ENCODE measurements at places on chromosomes 5 and 9.
A peak's percentile ranks its signal among the peaks of the same experiment; 100 is the strongest.

DNA sequence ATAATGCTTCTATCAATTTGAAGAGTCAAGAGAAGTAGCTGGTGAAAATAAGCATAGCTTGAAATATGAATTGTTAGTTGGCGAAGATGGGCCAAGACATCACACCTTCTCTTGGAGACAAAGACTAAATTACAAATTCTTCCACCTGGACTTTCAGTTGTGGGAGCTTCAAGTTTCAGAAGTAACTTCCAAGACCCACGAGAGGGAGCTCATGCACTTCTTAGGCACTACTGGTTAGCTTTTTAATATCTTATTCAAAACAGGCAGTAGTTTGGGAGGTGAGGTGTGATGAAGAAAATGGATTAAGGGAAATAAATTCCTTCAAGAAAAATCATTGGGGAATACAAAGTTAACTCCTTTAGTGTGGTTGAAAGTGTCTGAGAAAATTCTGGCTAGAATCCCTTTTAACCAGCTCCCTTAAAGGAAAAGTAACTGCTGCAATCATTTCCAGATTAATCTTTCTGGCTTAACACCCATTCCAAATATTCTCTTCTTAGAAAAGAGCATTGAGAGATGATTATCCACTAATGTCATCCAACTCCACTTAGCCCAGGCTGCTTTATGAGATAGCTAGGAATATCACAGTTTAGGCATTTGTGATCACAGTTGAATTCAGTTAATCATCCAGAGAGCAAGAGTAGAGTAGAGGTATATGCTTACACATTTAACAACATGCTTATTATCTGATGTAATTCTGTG is 139.5 kb upstream of the DMRTA1 start:
- peak; percentile 32 for DNase-seq

DNA sequence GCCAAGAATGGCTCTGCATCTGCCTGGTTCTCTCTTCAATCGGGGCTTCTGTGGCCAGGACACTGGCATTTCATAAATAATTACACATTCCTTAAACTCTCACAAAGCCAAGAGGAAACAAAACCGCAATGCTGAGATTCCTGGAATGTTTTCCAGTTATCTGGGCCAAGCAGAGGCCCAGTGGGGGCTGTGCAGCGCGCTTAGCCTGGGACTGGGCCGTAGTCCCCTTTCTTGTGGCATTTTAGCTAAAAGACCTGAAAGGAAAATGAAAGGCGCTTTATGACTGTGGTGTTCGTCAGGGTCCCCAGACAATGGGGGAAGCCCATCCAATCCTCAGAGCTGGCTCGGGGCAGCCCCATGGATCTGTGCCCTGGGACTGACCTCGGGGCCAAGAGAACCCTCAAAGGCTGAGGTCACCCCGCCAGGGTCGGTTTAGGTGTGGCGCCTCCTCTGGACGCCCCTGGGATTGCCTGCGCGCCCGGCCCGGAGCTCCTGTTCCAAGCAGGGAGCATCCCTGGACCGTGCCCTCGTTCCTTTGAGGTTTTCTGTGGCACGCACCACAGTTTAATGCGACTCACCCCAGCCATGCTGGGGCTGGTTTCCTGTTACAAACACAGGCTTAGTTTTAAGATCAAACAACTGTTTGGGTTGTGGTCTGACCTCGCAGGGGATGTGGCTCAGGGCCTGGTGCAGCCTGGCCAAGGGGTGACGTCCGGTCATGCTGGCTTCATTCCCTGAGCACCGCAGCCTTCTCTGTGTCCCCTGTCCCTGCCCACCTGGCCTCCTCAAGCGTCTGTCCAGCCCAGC is 51.5 kb upstream of the NKD2 start:
- DNase-seq, result peak; percentile 44

GRCh38 chr5:164058621-164059020 is 553.2 kb downstream of the MAT2B start:
- no peak for DNase-seq

GRCh38 chr5:131541762-131542161 is 93.3 kb downstream of the RAPGEF6 start:
- no peak for DNase-seq

GRCh38 chr9:82431121-82431520 is 442.5 kb downstream of the SPATA31D1 start:
- DNase-seq, result no peak

DNA sequence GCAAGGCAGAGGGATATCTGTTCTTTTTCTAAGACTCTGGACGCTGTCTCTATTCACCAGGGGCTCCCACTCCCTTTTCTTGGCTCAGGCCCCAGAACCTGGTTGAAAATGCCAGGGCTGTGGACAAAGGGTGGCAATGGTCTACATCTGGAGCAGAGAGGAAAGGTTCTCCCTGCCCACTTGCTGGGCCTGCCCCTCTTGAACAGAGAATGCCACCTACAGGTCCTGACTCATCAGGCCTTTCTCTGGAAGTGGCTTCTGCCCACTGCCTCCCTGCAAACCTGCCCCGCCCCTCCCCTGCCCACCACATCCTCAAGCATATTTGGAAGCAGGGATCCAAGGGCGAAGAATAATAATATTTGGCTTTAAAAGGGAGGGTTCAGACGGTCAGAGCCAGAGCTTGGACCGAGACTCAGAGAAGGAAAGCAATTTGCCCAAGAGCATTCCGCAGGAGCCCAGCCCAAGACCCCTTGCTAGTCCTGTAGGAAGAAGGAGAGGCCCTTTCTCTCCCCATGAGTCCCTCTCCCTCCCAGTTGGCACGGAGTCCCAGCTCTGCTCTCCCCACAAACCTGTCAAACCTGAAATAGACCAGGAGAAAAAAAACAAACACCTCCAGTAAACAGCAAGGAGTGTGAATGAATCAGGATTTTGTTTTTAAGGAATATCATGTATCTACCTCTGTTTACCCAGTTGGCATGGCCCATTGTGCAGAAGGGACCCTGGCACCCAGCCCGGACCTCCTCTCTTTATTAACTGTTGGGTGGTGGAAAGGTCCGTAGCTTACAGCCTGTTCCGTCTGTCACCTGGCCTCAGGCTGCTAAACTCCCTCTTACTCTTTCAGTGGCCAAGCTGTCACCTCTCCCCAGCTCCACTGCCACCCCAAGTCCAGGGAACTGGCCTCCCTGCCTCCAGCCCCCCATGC is 37.7 kb upstream of the STXBP1 start:
- DNase-seq, result no peak

- DNase-seq, result no peak
Measured at GRCh38 chr5:55557123-55557522, 22.4 kb upstream of the PLPP1 start.

DNA sequence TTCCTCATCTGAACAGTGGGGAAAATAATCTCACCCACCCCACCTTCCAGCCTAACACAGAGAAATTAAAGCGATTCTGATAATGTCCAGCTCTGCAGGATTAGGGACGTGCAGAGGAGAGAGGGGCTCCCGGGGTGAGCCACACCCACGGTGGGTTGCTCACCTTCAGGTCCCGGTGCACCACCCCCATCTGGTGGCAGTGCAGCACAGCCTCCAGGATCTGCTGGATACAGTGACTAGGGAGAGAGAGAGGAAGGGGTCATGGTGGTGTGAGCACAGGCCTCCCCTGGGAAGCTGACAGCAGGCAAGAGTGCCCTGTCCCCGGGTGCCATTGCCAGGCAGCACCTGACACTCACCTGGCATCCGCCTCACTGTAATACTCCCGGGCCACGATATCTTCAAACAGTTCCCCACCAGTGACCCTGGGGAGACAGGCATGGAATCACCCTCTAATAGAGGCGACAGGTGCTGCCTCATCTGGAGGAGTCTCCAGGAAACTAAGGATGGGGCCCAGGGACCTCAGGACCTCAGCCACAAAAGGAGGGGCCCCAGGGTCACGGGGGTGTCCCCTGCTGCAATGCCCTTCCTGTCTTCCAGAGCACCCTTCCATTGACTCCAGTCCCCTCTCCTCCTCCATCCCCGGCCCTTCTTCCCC is 33.0 kb downstream of the CAMK2A start:
- DNase-seq, result peak; percentile 81

GRCh38 chr9:36258996-36259533 is 817 bp upstream of the GNE start:
- no peak for DNase-seq

- DNase-seq, result peak; percentile 6
Measured at GRCh38 chr9:128072144-128073021, 4.4 kb downstream of the SLC25A25 start.

DNA sequence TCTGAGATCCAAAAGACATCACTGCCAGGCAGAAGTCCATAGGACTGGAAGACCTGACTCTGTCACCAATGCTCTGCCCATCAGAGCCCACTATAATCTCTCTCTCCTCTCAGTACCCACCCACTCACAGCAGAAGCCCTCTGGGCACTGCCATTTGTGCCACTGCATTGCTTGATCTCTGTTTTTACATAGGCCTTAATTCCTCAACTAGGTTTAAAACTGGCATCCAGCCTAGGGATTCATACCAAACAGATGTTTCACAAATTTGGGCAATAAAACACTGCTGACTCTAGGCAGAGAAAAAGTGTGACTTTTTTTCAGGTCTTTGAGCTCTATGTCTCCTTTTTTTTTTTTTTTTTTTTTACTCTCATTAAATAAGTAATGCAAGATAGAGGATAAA is 91.1 kb upstream of the RANBP3L start:
- no peak for DNase-seq

DNA sequence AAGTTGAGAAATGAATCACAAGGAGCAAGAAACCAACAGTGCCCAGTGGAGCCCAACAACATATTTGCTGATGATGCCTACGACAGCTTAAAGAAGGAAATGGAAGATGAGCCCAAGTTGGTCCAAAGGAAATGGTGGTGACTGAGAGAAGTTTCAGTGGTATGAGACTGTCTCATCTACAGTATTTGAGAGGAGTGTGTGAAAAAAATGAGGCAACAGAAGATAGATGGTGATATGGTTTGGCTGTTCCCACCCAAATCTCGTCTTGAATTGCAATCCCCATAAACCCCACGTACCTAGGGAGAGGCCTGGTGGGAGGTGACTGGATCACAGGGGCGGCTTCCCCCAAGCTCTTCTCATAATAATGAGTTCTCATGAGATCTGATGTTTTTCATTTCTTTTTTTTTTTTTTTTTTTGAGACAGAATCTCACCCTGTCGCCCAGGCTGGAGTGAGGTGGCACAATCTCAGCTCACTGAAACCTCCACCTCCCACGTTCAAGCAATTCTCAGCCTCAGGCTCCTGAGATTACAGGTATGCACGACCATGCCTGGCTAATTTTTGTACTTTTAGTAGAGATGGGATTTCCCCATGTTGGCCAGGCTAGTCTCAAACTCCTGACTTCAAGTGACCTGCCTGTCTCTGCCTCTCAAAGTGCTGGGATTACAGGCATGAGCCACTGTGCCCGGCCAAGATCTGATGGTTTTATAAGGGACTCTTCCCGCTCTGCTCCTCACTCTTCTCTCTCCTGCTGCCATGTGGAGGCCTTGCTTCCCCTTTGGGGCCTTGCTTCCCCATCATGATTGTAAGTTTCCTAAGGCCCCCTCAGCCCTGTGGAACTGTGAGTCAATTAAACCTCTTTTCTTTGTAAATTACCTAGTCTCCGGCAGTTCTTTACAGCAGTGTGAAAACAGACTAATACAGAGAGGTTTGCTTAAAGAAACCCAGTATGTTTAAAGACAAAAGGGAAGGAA is 30.2 kb downstream of the EFCAB9 start:
- DNase-seq, result no peak

DNA sequence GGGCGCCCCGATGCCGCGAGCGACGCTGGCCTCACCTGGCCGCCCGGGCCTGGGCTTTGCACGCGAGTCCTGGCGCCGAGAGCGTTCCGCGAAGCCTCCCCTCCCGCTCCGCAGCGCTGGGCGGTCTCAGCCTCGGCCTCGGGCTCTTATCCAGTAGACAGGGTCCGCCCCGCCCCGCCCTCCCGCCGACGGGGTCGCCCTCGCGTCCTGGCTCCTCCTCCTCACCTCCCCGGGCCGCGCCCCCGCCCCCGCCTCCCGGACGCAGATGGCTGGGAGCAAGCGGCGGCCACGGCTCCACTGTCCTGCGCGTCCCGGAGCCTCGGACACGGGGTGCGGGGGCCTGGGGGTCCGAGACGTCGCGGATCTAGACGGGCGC is at the start of gene SLC6A3:
Gene SLC6A3 (minus strand): TSS at position 128 of the 376 bp plus-strand sequence. CDS start 2,243 bp downstream, outside the sequence.
- DNase-seq, result peak; percentile 95

GRCh38 chr9:17824616-17825264 is 245.9 kb downstream of the SH3GL2 start:
- DNase-seq, result no peak

- DNase-seq, result no peak
Measured at GRCh38 chr5:122933956-122934355, 88.5 kb downstream of the SNX24 start.

GRCh38 chr5:39256477-39257235 is 37.3 kb upstream of the FYB1 start:
- no peak for DNase-seq

DNA sequence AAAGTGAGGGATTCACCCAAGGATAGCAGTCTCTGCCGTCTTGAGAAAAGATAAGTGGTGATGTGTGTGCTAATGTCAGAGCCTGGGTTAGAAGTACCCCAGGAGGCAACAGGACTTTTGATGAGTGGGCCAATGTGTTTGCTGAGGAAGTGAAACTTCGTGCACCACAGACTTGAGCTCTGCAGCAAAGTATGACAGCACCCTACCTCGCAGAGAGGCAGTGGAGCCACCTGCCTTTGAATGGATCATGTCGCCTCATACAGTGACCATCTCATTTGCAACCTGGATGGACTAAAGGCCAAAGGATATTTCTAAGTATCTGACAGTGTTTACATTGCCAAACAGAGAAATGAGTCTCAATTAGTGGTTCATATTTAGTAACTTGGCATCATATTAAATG is 593.9 kb upstream of the GRAMD2B start:
- DNase-seq, result no peak

DNA sequence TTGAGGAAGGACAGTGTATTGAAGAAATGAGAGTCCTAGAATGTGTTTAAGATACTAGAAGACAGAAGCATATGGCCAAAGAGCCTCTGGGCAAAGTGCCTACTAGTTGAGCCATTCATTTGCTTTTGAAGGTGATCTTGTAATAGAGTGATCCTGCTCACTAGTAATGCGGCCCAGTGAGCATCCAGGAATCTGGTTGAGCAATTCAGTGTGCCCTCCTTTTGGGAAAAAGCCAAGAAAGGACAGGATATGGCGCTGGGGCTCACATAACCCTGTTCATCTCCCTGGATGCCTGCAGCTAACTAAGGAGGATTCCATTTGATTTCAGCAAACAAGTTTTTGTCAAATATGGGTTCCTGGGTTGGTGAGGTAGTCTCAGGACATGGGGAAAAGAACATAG is 16.3 kb downstream of the ADAM19 start:
- no peak for DNase-seq

DNA sequence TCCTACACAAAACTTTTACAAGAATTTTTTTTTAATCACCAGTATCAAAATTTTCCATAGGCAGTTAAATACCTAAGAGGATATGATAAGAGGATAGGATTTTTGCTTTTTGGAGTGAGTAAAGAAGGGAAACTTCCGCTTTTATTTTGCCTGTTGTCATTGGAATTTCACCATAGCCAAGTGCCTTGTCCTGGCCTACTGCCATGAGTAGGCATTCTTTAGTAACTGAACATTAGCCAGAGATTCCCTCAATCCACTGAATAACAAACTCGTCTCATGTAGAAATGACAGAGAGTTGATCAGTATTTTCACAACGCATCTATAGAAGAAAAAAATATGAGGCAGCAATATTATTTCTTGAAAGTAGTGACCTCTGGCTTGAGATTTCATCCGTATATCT is 289.6 kb upstream of the ADAMTSL1 start:
- DNase-seq, result no peak

- peak; percentile 45 for DNase-seq
Measured at GRCh38 chr9:89311346-89312221, 589 bp downstream of the CKS2 start.
